Stimulated activated CD8-positive, alpha-beta memory T cell treated with anti-CD3 and anti-CD28 coated beads, Interleukin-7, amount 100 ng/mL, for 48 hours (primary cell): ENCODE measurements at places on chromosomes 7 and 10.

DNA sequence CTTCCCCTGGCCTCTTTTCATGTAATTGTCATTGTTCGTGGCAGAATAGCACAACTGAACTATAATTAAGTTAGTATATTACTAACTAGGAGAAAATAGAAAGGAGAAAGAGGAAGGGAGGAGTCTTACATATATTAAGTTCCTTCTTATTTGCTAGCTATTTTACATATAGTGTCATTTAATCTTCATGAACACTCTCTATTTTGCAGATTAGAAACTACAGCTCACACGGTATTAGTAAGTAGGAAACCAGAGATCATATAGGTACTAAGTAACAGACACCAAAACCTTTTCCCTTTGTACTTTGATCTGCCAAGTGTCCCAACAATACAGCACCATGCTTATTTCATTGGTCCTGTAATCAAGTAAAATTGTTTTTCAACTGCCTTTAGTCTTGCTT, 202.4 kb upstream of the HPS1 start:
- no peak for DNase-seq

DNA sequence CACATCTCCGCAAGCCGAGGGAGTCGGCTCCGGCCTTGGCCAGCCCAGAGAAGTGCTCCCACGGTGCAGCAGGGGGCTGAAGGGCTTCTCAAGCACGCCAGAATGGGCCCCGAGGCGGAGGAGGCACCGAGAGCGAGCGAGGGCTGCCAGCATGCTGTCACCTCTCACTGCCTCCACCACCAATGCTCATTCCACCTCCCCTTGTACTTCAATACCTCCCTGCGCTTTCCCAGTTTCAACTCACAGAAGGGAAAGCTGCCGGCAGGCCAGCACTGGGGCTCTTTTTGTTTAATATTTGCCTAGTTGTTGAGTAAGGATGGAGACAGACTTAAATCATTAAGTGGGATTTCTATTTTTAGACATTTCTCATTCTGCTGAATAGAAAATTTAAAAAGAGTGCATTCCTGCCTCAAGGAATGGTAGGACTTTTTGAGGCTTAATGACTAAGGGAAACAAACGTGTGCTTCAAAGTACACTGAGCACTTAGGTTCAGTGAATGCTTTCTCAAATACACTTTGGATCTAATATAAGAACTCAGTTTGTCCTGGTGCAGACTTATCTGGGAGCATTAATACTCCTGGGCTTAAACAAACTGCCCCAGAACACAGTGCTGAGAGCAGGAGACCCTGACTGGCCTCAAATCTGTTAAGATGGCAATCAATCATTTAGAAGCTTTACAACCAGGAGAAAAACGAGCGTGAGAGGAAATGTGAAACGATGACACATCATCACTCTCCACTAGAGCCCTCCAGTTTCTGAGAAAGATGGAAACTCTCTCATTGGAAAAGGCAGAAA, 131.2 kb downstream of the RALA start:
- no peak for DNase-seq

DNA sequence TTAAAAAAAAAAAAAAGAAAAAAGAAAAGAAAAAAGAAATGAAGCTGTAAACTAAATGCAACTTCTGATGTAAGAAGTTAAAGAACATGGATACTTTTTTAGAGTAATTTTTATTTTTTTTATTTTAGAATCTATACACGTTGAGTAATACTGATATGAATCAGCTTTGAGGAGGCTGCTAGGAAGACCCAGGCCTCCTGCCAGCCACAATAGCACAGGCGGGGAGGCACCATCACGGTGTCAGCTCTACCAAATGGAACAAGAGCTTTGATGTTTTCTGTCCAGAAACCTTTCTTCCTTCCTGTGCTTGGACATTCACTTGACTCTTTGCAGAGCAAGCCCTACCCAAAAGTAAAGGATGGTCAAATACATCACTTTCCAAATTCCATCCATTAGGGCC, 45.3 kb upstream of the EGR2 start:
- DNase-seq: no peak

DNA sequence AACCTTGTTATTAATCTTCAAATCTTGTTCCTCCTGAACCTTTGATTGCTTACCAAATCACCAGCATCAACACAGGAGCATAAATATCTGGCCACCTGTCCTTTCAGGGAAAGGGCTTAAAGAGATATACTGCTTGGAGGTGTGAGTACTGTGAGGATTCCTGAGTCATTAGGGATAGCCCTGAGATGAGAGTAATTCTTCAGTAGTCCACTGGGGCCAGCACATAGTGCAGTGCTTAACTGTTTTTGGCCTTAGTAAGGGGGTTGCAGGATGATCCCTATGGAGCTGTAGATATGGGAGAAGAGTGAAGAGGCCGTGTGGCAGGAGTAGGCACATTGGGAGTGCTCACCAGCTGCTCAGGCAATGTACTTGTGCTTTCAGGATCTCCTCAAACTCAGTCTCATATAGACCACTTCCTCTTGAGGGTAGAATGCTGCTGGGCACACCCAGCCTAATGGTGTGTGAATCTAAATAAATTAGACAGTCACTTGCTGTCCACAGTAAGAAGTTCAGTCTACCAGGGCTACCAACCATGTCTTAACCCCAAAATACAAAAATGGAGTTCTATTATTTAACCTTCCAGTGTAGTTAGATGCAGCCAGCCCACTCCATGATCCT, 26.5 kb upstream of the GPR141 start:
- no peak for DNase-seq

GRCh38 chr10:89478085-89478738, 57.2 kb downstream of the SLC16A12 start:
- DNase-seq: no peak

DNA sequence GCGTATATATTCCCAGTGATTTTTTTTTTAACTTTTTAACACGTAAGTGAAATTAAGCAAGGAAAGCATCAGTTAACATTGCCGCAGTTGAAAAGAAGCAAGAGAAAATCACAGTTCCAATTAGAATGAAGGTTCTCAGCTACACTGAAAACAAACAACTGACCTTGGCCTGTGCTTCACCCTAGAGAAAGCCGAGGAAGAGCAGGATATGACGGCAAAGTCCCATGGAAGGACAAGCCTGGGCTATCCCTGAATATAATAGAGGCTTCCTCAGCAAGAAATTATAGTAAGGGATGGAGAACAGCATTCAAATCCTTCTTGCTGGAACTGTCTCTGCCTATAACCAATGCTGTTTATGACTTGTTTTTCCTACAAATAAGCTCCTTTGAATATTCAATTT, 83.0 kb upstream of the INHBA start:
- no peak for DNase-seq

GRCh38 chr10:36067748-36068147, 425.7 kb upstream of the FZD8 start:
- DNase-seq: no peak

- no peak for DNase-seq
Observed at GRCh38 chr7:151312356-151312755, 29.3 kb upstream of the NUB1 start.

- no peak for DNase-seq
Observed at GRCh38 chr10:52028523-52028858, 285.6 kb upstream of the DKK1 start.

DNA sequence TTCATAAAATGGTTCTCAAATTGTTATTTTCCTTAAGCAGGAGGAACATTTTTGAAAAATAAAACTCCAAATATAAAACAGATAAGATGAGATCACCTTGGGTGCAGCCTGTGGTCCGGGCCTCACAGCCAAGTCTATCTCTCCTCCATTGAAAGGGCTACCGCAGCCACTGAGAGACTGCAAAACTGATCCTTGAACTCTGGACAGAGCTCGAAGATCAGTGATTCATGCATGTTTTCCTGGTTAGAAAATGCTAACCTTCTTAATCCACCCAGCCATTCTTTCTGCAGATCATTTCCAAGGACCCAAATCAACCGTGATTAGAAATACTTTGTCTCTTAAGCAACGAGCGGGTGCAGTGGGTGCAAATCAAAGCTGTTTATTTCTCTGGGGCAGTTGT, 378.8 kb downstream of the PLXDC2 start:
- no peak for DNase-seq

DNA sequence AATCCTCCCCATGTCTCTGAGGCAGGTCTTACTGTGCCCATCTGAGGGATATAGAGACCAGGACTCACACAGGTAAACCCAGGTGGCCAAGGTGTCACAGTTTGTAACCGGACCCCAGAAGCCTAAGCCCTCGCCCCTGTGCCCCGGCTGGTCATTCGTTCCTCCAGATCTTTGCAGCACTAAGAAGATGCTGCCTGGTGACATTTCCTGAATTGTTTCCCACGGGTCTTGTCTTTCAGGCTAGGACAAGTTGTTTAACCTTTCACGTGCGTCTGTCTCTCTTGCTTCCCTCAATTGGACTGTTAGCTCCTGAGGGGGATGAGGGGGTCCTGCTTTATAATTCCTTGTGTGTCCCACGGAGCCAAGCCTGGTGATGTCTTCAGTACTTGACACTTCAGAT, 158.0 kb downstream of the KCNMA1 start:
- no peak for DNase-seq

DNA sequence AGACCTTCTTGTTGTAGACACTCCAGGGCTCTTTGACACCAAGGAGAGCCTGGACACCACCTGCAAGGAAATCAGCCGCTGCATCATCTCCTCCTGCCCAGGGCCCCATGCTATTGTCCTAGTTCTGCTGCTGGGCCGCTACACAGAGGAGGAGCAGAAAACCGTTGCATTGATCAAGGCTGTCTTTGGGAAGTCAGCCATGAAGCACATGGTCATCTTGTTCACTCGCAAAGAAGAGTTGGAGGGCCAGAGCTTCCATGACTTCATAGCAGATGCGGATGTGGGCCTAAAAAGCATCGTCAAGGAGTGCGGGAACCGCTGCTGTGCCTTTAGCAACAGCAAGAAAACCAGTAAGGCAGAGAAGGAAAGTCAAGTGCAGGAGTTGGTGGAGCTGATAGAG, 5.5 kb downstream of the GIMAP7 start:
- DNase-seq: no peak

DNA sequence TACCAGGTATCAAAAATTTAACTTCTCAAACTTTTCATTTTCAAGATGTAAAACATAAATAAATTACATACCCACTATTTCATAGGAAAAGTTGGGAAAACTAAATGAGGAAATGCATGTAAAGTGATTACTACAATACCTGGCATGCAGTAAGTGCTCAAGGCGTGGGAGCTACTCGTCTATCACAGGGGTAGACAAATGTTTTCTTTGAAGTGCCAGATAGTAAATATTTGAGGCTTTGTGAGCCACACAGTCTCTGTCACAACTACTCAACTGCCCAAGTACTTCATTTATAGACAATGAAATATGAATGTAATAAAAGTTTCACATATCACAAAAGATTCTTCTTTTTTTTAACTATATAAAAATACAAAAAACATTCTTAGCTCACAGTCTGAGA, 96.4 kb upstream of the PCGF5 start:
- DNase-seq: no peak

- DNase-seq: no peak
Observed at GRCh38 chr10:51986516-51986915, 287.1 kb upstream of the CSTF2T start.

GRCh38 chr7:44988701-44989100, 9.9 kb upstream of the MYO1G start:
- no peak for DNase-seq

DNA sequence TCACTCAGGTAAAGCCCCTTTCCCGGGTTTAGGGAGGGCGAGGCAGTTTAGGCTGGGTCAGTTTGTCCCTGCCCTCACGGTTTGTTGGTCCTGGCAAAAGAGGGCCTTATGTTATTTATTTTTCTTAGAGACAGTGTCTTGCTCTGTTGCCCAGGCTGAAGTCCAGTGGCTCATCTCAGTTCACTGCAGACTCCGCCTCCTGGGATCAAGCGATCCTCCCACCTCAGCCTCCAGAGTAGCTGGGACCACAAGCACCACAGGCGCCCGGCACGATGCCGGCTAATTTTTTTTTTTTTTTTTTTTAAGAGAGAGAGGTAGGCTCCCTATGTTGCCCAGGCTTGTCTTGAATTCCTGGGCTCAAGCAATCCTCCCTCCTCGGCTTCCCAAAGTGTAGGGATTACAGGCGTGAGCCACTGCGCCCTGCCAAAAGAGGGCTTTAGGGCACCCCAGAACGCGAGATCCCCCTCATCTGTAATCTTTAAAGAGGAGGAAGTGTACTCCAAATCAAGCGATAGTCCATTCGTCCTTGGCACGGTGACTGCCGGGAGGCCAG, 626 bp upstream of the BMS1 start:
- no peak for DNase-seq

GRCh38 chr7:2520131-2520760, 672 bp downstream of the LFNG start:
- DNase-seq: no peak

GRCh38 chr10:35140126-35140525, 13.5 kb downstream of the CREM start:
- no peak for DNase-seq

DNA sequence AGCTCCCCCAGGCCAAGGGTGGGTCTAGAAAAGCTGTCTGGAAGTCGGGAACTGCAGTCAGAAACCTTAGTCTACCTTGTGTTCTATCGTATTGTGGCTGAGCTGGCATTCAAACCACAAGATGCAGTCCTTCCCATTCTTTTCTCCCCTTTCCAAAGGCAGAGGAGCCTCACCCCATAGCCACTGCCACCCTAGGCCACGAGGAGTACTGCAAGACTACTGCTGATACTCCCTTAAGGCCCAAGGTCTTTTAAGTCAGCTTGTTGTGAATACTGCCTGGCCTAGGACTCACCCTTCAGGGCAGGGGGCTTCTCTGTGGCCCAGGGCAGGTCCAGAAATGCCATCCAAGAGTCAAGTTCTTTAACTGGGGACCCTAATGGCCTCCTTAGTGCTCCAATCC, 214.5 kb upstream of the CNTNAP2 start:
- no peak for DNase-seq

- DNase-seq: no peak
Observed at GRCh38 chr10:97003151-97003803, 171.2 kb downstream of the LCOR start.

GRCh38 chr7:91496251-91496820, 232.1 kb downstream of the FZD1 start:
- no peak for DNase-seq

GRCh38 chr7:106795877-106796231, 69.2 kb upstream of the PIK3CG start:
- DNase-seq: no peak

DNA sequence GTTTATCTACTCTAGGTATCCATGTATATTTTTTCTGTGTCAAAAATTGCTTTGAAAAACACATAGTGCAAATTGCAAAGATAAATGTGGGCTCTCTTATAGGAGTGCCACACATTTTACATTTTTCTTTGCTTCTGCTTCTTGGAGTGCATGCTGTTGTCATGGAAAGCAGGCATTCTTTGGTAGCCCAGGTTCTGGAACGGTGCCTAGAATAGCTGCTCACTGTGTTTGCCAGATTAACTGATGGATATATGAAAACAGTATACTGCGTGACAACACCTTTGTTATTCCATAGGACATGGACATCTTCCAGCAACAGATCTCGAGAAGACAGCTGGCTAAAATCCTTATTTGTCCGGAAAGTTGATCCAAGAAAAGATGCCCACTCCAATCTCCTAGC, 13.4 kb downstream of the NIPSNAP2 start:
- DNase-seq: no peak

- no peak for DNase-seq
Observed at GRCh38 chr7:1839701-1840100, 169.6 kb downstream of the ELFN1 start.

GRCh38 chr7:151758622-151759540, 118.0 kb downstream of the PRKAG2 start:
- DNase-seq: no peak

- DNase-seq: no peak
Observed at GRCh38 chr10:26508016-26508415, 69.9 kb downstream of the APBB1IP start.
